Activated naive CD4-positive, alpha-beta T cell treated with anti-CD3 and anti-CD28 coated beads, Interleukin-2, amount 50 U/mL, for 16 hours (primary cell): ENCODE measurements at places on chromosomes 7 and 10.

DNA sequence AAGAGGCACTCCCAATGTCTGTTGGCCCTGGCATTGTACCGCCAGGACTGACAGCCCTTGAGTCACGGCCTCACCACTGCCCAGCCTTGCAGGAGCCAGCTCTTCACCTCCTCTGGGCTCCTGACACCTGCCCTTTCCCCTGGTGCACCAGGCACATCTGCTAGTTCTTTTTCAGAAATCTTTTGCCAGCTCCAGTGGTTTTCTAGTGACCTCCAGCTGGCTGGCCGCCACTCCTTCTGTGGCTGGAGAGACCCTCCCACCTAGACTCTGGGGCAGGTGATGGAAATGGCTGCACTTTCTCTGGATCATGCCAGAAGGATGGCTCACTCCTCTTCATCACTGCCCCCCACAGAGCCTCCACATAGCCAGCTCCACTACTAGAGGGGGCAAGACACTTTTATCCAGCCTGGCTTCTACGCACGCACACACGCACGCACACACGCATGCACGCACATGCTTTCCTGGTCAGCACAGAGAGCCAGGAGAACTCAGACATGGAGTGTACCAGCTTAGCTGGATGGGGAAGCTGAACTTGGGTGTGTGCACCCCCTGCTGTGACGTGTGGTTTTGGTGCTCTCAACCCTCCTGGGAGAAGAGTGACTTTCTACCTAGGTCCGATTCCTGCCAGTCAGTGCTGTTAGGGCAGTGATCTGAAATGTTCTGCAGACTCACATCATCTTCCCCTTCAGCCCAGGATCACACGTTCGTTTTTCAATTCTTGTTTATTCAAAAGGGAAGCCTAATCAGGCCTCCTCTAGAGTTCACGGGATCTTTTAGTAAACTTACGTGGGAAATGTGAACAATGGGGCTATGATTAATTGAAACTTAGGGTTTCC is 222.0 kb downstream of the PRPF18 start:
- no peak for DNase-seq

DNA sequence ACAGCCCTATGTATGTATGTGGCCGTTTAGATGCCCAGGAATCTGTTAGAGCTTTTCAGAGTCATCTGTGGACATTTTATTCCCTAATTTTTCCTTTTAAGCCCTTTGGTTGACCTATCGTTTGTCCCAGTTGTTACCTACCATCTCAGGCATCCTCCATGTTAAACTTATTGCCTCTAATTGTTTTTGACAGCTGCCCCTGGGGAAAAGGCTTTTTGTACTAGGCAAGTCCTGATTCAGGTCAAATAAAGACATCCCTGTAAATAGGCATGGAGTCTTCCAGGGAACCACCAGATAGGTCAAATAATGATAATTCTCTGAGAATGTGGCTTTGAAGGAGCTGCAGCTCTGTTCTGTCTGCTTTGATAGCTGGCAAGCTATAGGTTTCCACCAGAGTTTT is 87.7 kb upstream of the CYP26C1 start:
- no peak for DNase-seq

- DNase-seq: no peak
Observed at GRCh38 chr7:22990588-22990949, 23.4 kb downstream of the HYCC1 start.

GRCh38 chr10:49173853-49174252 is 14.3 kb downstream of the TMEM273 start:
- no peak for DNase-seq

DNA sequence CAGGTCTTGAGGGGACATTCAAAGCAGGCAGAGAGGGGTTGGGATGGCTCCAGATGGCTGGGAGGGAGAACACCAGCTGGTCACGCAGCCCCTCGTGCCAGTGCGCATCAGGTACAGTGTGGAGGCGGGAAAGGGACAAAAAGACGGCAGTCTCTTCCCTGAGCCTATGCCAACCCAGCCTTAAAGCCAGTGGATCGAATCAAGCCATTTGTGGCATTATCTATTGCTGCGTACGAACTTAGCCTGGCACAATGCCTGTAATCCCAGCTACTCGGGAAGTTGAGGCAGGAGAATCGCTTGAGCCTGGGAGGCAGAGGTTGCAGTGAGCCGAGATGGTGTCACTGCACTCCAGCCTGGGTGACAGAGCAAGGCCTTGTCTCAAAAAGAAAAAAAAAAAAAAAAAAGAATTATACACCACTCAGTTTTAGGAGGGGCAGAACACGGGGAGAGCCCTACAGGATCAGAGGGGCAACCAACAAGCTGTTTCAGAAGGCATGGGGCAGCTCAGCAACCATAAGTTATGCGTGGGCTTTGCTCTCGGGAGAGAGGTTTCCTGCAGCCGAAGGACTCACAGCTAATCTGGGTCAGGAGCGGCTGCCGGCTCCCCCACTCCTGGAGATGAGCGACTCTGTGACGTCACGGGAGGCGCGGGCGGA is 356 bp upstream of the NDUFB2 start:
- no peak for DNase-seq

GRCh38 chr7:148815612-148816011 is 68.5 kb downstream of the EZH2 start:
- DNase-seq: no peak

- DNase-seq: peak; percentile 56
Observed at GRCh38 chr10:72088889-72089575, 681 bp upstream of the SPOCK2 start.

DNA sequence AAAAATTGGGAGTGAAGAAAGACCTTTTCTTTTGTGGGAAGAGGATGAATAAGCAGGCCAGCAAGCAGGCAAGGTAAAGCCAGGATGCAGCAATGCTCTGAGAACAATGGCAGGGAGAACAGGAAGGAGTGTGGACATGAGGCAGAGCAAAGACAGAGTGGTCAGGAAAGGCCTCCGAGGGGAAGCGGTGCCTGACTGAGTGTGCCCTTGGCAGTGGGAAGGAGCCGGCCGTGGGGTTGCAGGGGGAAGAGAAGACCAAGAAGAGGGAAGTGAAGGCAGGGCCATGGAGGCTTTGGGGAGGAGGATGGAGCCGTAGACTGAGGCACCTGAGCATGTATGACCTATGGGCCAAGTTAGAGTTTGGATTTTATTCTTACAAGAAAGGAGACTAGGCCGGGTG is 21.9 kb upstream of the ZNF212 start:
- DNase-seq: no peak

- no peak for DNase-seq
Observed at GRCh38 chr10:107834706-107835105, 670.2 kb upstream of the SORCS1 start.

DNA sequence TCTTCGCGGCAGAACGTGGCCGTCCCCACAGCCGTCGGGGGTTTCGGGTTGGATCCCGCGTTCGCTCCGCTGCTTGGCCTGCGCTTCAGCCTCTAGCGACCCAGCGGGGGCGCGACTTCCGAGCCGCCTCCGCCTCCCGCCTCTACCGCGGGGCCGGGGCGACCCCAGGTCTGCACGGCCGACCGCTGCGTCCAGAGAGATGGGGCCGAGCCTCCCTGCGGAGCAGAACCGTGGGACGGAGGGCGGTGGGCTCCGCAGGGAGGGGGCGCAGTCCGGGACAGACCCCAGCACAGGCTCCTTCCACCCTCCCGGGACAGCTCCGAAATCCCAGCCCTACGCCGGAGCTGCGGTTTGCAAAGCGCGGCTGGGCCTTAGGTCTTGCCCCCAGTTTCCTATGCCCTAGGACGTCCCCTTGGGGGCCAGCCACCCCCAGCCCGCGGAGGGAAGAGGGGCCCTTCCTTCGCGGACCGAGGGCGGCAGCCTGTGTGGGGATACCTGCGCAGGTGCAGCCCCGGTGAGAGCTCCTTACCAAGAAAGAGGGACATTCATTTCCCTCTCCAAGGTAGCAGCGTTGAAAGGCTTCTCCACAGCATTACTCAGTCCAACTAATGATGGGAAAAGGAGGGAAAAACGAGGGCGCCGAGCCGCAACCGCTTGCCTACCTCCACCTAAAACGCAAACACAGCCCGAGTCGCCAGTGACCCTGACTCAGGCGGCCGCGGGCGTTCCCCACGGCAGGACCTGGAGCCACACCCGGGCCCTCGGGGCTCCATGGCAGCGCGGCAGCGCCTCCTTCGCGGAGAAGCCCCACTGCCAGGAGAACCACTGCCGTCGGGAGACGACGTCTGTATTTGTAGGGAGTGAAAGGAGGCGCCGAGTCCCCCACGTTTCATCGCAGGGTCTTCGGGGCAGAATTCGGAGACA is 115.7 kb downstream of the BMS1 start:
- DNase-seq: no peak

GRCh38 chr10:44333511-44333910 is 51.4 kb downstream of the CXCL12 start:
- no peak for DNase-seq

DNA sequence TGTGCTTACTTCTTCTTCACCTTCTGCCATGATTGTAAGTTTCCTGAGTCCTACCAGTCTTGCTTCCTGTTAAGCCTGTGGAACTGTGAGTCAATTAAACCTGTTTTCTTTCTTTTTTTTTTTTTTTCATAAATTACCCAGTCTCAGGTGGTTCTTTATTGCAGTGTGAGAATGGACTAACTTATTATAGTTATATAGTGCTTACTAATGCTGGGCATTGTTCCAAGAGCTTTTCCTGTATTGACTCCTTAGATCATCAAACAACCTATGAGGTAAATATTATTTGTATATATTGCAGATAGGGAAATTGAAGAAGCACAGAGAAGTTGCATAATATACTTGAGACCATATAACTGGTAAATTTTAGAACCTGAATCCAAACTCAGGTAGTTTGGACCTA is 98.1 kb downstream of the MBL2 start:
- no peak for DNase-seq

DNA sequence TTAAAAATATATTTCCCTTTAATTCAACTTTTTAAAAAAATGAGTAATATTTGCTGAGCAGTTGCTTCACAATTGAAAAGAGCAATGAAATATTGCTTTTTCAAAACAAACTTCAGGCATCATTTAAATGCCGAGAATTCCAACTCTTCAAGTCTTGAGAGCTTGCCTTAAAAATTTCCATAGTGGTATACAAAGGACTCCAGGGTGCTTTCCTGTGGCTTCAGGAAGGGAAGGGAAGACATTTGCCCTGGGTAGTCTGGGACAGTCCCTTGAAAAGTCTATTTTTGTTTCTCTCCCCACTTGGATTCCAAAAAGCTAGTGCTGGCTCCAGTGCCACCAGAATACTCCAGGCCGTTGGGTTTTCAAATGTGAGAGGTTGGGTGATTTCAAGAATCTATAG is 71.7 kb downstream of the HYCC1 start:
- DNase-seq: no peak

DNA sequence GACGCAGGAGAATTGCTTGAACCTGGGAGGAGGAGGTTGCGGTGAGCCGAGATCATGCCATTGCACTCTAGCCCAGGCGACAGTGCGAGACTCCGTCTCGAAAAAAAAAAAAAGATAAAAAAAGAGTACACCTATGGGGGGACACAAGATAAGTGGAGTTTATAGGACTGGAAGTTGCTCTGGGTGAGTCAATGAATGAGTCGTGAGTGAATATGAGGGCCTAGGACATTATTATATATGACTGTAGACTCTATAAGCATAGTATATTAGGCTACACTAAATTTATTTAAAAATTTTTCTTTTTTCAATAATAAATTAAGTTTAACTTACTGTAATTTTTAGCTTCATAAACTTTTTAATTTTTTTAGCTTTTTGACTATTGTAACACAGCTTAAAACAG is 19.4 kb upstream of the SGCE start:
- no peak for DNase-seq

DNA sequence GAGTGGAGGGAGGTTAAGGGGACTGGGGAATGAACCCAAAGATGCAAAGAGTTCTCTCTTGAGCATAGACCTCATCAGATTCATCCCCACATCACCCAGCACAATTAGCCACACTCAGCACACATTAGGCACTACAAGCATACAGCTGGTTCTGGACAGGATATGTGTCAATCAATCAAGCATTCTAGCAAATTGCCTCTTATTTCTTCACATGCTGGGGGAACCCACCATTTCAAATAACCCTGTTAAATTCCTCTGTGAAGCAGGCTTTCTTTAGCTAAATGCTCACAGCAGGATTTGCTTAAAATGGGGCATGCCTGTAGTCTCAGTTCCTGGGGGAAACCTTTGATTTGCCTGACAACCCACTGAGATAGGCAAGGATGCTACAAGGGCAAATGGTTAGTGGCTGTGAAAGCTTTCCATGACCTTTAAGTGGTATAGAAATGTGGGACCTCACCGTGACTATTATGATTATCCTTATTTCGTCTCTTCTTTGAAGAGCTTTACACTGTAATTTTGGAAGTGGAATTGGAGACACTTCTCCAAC is 193.4 kb upstream of the ZMIZ1 start:
- no peak for DNase-seq

GRCh38 chr7:3795141-3795540 is 494.1 kb downstream of the SDK1 start:
- no peak for DNase-seq

GRCh38 chr10:102422545-102423129 is 2.0 kb downstream of the FBXL15 start:
- DNase-seq: peak; percentile 54

DNA sequence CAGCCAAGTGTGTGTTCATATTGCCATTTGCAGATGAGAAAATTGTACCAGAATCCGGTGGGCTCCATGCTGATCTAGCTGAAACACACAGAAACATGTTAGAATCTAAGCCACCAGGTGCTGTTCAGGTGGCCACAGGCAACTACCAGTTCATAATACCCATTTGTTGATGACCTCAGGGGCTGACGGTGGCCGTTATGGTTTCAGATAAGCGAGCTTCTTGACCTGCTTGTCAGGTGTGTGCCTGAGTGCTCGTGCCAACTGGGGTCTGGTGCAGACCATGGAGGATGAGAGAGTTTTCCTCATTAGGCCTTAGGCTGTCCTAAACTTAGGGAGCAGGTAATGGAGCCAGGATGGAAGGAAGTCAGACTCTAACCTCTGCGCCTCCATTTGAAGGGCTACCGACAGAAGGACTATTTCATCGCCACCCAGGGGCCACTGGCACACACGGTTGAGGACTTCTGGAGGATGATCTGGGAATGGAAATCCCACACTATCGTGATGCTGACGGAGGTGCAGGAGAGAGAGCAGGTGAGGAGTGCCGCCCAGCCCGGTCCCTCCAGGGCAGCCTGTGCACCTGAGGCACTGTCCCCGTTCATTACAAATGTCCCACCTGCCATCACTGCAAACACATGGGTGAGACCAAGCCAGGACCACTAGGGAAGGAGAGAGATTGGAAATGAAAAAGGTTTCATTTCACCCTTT is 53.1 kb downstream of the MKI67 start:
- no peak for DNase-seq

DNA sequence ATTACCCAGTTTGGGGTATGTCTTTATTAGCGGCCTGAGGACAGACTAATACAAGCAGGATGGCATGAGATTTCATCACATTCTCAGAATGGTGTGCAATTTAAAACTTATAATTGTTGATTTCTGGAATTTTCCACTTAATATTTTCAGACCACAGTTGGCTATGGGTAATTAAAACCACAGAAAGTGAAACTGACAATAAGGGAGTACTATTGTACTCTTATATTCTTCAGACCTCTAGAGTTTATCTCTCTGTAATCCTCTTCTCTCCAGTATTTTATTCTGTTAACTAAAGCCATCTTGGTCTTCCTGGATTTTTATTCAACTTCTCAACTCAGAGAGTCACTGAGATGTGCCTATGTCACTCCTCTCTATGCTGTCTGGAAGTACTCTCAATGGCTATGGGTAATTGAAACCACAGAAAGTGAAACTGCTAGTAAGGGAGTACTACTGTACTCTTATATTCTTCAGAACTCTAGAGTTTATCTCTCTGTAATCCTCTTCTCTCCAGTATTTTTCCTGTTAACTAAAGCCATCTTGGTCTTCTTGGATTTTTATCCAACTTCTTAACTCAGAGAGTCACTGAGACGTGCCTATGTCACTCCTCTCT is 118.3 kb downstream of the PPP1R17 start:
- no peak for DNase-seq
